ENCODE measurements at places on chromosomes 13 and 19.
A peak's percentile ranks its signal among the peaks of the same experiment; 100 is the strongest.

- DNase-seq = no peak
These were observed 135.6 kb downstream of the TM9SF2 start for GRCh38 chr13:99636728-99637353.

DNA sequence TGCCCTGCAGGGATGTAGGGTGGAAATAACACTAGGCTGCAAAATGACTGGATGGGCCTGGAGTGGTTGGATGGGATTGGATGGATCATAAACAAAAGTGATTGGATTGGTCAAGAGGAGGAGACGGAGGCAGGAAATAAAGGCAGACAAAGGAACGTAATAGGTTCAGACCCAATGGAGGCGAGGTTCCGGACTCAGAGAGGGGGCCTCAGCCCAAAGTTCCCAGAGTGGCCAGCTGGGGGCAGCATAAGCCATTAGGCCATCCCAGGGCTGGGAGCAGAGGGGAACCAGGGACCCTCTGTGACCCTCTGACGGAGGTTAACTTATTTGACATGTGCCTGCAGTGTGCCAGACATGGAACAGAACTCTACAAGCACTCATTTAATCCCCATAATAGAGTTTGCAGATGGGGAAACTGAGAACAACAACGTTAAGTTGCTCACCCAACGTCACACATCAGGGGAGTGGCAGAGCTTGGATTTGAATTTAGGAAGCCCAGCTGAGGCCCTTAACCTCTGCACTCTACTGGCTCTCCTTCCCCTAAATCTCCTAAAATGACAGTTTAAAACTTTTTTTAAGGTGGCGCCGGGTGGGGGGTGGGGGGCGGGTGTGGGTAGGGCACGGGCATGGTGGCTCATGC, 15.3 kb upstream of the MAP1S start:
- no peak for DNase-seq

DNA sequence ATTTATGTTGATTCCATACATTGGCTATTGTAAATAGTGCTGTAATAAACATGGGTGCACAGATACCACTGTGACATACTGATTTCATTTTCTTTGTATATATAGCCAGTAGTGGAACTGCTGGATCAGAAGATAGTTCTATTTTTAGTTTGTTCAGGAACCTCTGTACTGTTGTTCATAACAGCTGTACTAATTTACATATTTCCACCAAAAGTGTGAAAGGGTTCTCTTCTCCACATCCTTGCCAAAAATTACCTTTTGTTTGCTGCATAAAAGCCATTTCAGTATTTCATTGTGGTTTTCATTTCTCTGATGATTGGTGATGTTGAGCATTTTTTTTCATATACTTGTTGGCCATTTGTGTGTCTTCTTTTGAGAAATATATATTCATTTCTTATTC, 1962.1 kb downstream of the PCDH9 start:
- no peak for DNase-seq

DNA sequence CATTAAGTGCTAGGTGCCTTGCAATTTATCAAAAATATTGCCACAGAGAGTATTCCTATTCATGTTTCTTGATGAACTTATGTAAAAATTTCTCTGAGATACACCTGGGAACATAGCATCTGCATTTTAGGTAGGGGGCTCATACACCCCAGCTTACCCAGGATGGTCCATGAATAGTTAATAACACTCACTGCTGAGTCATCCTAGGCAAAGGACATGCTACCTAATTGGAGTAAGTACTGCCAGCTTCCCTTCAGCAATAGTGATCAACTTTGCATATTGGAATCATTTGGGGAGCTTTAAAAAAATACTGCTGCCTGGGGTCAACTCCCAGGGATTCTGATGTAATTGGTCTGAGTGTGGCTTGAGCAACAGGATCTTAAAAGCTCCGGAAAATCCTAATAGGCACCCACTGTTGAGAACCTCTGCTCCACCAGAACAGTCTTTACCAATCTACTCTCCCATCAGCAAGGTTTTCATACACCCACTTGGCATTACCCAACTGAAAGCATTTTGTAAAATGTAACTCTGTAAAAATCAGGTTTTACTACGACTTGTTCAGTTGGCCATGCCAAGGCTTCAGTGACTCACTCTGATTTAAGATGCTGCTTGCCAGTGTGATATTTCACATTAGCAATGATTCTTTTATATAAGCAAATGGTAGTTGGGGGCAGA, 67.2 kb upstream of the FNDC3A start:
- DNase-seq = no peak

- DNase-seq = no peak
These were observed 96.6 kb downstream of the RXFP2 start for GRCh38 chr13:31835932-31836331.

GRCh38 chr19:48569814-48570213, 17.8 kb downstream of the SULT2B1 start:
- no peak for DNase-seq

- peak; percentile 9 for DNase-seq
These were observed 18.7 kb downstream of the CACNG7 start for GRCh38 chr19:53927739-53928138.

- no peak for DNase-seq
These were observed 112.7 kb downstream of the KLF12 start for GRCh38 chr13:74021505-74021904.

DNA sequence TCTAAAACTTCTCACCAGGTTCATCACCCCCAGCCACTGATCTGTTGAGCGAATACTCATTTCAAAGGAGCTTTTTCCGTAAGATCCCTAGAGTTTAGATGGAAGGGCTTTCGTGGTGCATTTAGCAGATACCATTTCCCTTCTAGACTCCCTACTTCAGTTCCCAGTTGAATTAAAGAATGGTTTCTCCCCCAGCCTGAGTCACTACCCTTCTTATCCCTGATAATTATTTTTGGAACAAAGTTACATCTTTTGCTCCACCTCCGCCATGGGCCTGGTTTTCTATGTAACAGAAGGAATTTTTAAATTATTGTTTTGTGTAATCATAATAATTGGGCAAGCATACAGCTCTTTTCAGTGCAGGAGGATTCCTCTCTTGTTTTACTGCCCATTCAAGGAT, 22.0 kb downstream of the USPL1 start:
- no peak for DNase-seq

DNA sequence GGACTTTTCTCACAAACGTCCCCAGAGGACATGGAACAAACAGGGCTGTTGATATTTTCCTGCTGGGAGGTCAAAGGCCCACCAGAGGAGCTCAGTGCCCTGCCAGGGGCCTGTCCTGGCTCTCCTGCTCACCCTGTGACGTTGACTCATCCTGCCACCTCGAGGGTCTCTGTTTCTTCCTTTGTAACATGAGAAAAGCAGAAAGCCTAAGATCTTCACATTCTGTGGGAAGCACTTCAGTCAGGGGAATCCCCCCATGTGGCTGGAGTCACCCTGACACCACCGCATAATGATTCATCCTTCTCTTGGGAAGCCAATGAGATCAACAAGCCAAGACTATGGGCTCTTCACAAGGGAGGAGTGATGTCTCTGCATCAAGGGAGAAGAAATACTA, 147.9 kb downstream of the KATNAL1 start:
- DNase-seq = peak; percentile 91

GRCh38 chr19:55809381-55810058, 22.3 kb downstream of the NLRP11 start:
- peak; percentile 40 for DNase-seq

DNA sequence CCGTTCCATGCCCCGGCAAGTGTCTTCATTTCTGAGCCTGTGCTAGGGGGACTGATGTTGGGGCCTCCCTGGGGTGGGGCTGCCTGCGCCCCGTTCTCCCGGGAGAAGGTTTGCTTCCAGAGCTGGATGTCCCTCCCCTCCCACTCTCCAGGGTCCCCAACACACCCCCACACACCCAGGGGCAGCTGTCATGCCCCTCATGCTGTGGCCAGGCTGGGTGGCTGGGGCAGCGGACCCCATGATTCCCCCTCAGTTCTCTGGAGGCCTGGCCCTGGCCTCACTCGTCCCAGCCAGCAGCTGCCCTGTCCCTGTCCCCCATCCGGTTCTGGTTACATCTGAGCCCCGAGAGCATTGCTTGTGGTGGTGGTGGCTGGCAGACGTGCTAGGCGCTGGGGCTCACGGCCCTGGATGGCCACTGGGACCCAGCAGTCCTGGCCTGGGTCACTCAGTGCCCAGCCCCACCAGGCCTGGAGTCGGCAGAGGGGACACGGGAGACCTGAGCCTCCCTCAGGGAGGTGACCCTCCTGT, 184.8 kb downstream of the KDM4B start:
- DNase-seq = no peak

GRCh38 chr19:6185835-6186834, 50.7 kb downstream of the ACSBG2 start:
- peak; percentile 52 for DNase-seq

DNA sequence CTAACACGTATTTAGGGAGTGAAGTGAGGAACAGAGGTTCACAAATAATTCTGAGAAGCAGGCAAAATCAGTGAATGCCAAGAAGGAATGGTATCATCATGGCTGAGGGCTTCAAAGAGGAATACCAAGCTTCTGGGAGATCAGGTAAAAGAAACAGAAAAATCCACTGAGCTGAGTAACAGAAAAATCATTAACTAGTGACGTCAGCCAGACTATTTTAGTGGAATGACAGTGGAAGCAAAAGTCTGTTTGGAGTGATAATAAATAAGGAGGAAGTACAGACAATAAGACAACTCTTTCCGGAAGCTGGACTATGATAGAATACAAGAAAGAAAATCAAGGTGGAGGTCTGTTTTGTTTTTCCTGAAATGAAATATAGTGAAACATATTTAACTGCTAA, 83.5 kb downstream of the SACS start:
- DNase-seq = peak; percentile 78

GRCh38 chr19:9986787-9987281, 23.5 kb downstream of the COL5A3 start:
- DNase-seq = no peak

DNA sequence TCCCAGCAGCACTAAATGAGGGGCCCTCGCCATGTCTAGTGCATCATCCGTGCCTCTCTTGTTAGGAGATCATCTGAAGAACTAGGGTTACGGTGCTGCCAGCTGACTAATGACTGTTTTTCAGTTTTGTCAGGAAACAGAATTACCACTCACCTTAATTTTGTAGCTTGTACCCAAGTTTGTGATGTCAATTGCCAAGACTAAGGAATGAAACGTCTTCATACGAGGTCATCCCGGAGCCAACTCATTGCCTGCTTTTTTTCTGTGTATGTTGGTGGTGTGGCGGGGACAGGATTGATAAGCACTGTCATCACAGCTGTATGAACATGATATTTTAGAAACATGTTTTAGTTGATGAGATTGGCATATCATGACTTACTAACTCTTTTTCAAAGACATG, 100.6 kb downstream of the TNFRSF19 start:
- no peak for DNase-seq

DNA sequence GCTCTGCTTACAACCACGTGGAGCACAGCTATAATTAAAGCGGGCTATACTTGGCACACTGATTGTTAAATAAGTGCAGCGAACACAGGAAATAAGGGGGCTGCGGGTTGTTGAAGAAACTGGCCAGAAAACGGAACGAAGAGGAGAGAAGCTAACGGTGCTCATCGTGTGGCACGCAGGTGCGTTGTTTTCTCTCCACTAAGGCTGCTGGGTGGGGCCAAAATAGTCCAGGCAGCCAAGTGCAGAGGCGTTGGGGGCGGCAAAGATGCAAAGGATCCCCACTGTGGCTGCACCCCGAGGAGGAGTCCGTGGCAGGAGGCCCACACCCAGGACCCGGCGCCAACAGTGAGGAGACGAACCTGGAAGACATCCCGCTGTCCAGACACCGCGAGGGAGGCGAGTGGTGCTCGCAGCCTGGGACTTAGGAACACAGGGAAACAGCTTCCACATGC, 8.1 kb upstream of the ARL11 start:
- no peak for DNase-seq

DNA sequence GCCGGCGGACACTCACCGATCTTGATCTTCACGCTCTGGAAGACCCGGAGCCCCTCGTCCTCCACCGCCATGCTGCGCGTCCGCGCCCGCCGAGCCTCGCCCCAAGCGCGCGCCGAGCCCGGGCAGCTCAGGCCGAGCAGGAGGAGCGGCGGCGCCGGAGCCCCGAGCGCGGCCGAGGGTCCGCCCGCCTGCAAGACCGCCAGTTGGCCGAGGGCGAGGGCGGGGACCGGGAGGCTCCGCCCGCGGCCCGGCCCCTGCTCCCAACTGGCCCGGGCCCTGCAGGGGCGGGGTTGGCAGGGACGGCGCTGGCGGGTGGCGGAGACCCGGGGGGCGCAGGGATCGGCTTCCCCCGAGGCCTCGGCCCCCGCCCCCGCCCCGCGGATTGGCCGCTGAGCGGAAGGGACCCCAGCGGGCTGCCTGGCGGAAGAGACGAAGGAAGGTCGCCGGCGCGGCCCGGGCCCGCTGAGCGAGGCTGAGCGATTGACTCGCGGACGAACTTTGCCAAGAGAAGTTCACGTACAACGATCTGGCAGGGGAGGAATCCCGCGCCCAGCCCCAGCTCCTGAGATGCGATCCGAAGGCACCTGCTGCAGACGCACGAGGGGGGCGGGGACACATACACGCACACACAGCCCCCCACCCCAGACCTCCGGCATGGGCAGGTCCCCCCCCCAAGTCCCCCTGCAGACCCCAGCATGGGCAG, at the start of gene RASA3:
Gene RASA3, minus strand, starts transcription at position 205 of the 703 bp plus-strand sequence. Its CDS starts 134 bp downstream, at position 71.
- DNase-seq = no peak

GRCh38 chr19:32580353-32580900, 563 bp upstream of the PDCD5 start:
- no peak for DNase-seq

GRCh38 chr13:22828081-22828480, 352.7 kb upstream of the SGCG start:
- DNase-seq = peak; percentile 97

GRCh38 chr13:103140001-103140671, 73.9 kb upstream of the SLC10A2 start:
- DNase-seq = peak; percentile 8

DNA sequence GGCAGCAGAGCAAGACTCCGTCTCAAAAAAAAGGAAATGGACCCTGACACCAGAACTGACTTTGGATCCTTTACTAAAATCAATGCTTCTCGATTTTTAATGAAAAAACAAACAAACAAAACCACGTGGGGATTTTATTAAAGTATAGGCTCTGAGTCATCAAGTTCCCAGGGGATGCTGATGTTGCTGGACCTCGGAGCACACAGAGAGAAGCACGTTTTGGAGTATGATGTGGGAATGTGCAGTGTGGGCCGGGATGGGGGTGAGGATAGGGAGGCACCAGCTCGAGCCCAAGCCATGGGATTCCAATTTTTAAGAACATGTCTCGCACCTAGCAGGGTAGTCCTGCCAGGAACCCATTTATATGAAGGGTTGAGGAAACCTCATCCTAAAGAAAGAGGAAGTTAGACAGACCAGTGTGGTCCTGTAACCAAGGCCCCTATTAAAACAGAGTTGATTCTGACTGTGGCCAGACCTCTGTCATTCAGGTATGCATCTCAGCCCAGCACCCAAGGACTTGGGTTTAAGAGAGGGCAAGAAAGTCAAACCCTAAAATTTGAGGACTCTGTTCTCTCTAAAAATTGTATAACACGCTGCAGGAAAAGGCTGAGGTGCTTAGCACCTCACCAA, 6.4 kb downstream of the FLT1 start:
- no peak for DNase-seq

- DNase-seq = no peak
These were observed 9.7 kb downstream of the CCDC97 start for GRCh38 chr19:41319500-41320184.

- no peak for DNase-seq
These were observed at the start of gene SPINT2 for GRCh38 chr19:38264486-38265212. TSS of gene SPINT2 (plus strand) at chr19:38264573. CDS start at chr19:38264893, 320 bp downstream.

GRCh38 chr13:107961849-107962608, 253.3 kb downstream of the LIG4 start:
- DNase-seq = no peak

- DNase-seq = peak; percentile 44
These were observed 62.4 kb downstream of the SERTM1 start for GRCh38 chr13:36736119-36736726.
